ENCODE measurements at places on chromosomes 11 and 22. TPM values are rescaled to one million over a fixed set of nuclear protein-coding genes. Genes with fewer than 3 reads are reported as not detected.

OPCML gene
- 0.22 TPM for total RNA-seq

CCDC188 gene
- 2.3 TPM for total RNA-seq

IGSF9B gene
- 0.50 TPM for total RNA-seq

OR5A2 gene
- total RNA-seq = not detected

CREB3L1 gene
- 27.1 TPM for total RNA-seq

TREH gene
- under 0.01 TPM for total RNA-seq

NRGN gene
- total RNA-seq = 1.5 TPM

C22orf31 gene
- total RNA-seq = not detected

LMF2 gene
- 48.0 TPM for total RNA-seq

WNT11 gene
- total RNA-seq = not detected

SHISAL1 gene
- total RNA-seq = 14.9 TPM

C1QTNF6 gene
- total RNA-seq = 4.0 TPM

C22orf15 gene
- 0.77 TPM for total RNA-seq

PAMR1 gene
- 512 TPM for total RNA-seq

SLC22A12 gene
- not detected for total RNA-seq

KRTAP5-7 gene
- total RNA-seq = 0.11 TPM

TUBA8 gene
- 0.62 TPM for total RNA-seq

CDON gene
- 5.2 TPM for total RNA-seq

HEPN1 gene
- not detected for total RNA-seq

ISX gene
- not detected for total RNA-seq

TMEM25 gene
- 13.0 TPM for total RNA-seq

PHETA2 gene
- total RNA-seq = 9.2 TPM

SMTNL1 gene
- not detected for total RNA-seq

PANX3 gene
- not detected for total RNA-seq

CLDN25 gene
- not detected for total RNA-seq

C11orf87 gene
- total RNA-seq = not detected

CACNA1I gene
- not detected for total RNA-seq

JOSD1 gene
- 66.7 TPM for total RNA-seq

KCNE3 gene
- total RNA-seq = 5.2 TPM

BACE1-AS gene
- total RNA-seq = 2.0 TPM
